OCI-M1 (cell line): ENCODE measurements at places on chromosomes 7 and 10.
A peak's percentile ranks its signal among the peaks of the same experiment; 100 is the strongest.

DNA sequence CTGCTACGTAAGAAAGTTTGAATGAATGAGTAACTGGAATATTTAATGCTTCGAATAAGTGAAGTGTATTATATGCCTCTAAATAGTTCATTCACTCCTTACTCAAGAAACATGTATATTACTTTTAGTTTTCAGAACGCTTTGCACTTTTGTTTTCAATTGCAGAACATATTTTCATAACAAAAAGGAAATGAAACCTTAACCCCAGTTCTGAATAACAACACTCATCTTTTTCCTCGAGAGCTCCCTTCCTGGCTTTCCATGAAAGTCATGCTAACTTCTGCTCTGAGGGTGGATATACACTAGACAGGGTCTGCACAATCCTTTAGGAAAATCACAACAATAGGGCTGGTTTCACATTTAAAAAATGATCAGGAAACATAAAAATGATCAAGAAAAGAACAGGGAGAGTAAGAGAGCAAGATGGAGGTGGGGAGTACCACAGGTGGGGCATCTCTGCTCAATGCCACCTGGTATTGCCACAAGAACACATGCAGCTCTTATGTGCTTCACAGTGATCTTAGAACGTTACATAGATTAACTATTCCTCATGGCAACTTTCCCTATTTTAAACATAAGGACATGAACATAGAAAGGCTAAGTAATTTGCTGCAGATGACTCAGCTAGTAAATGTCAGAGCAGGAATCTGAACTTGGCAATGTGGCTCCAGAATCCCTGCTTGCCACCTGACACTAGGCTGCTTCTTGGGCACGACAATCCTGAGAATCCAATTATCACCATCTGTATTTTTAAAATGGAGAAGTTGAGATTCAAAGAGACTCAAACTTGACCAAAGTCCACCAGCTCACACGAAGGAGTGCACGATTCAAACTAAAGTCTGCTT, 219.5 kb upstream of the AOAH start:
- no peak for DNase-seq

DNA sequence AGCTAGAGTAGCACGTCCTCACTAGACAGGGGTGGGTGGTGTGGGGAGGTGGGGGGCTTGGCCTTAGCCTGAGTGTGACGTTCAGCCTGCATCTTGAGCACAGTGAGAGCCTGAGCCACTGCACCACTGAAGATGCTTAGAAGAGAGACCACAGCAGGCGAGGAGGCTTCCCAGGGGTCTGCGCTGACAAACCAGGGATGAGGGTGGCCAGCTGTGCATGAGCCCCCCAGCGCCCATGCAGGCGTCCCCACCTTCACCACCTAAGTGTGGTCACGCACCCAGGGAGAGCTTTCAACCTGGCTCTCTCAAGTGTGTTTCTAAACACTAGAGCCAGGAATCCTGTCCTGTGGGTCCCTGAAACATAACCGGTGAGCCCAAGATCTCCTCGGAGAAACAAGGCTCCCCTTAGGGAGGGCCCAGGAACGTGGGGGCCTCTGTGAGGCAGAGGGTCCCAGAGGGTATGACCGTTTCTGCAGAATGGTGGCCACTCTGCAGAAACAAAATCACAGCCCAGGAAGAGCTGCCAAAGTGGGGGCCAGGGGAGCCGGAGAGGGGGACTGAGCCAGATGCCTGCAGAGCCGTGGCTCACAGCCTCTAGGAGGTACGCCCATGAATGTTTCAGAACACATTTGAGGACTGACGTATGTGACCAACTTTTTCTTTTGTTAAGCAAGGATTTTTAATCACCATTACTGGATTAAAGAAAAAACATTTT, 85.2 kb upstream of the INSIG1 start:
- DNase-seq: no peak

GRCh38 chr7:89549768-89550167, 604.5 kb upstream of the STEAP1 start:
- no peak for DNase-seq

GRCh38 chr7:117993377-117994003, 120.2 kb upstream of the CTTNBP2 start:
- DNase-seq: peak; percentile 84

- DNase-seq: no peak
Measured at GRCh38 chr7:28036696-28037095, 143.9 kb downstream of the JAZF1 start.

DNA sequence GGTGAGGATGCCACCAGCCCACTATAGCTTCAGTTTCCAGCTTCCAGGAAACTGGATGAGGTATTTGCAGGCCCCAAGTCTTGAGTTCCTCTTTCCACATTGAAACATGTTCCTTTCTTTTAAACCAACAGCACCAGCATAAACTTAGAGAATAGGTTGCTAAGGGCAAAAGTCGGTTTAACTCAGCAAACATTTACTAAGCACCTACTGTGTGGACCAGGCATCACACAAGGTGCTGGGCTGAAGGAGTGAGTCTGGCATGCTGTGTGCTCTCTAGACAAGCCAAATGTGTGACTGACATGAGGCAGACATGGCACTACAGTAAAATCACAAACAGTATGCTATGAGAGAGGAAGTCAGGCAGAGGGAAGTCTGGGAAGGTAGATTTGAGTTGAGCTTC, 11.0 kb upstream of the RASSF4 start:
- peak; percentile 53 for DNase-seq

DNA sequence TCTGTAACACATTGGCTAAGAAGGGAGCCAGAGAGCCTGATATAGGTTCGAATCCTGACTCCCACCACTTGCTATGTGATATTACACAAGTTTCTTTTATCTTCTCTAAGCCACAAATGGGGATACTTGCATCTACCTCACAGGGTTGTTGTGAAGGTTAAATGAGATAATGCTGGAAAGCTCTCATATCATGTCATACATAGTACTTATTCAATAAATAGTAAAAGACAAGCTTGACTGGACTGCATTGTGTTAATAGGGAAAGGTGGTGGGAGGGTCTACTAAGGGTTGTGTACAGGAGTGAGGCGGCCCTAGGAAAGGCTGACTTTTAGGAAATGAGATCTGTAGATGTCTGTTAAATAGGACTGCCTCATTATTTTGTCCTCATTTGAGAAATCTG, 35.8 kb upstream of the DNMBP start:
- DNase-seq: no peak

GRCh38 chr10:4483811-4484210, 342.2 kb upstream of the AKR1E2 start:
- DNase-seq: no peak

DNA sequence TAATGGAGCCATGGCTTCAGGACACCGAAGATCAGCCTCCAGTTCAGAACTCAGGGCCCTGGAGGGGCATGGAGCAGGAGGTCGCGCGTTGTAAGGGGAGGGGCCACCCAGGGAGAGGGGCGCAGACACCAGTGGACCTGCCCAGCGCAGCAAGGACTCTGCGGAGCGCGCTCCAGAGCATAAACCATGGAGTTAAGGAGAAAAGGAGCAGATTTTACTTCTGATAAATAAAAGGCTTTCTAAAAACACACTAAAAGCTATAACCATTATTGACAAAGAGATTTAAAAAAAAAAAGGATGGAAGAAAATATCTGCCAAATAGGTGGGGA, 10.5 kb downstream of the CALY start:
- DNase-seq: no peak

DNA sequence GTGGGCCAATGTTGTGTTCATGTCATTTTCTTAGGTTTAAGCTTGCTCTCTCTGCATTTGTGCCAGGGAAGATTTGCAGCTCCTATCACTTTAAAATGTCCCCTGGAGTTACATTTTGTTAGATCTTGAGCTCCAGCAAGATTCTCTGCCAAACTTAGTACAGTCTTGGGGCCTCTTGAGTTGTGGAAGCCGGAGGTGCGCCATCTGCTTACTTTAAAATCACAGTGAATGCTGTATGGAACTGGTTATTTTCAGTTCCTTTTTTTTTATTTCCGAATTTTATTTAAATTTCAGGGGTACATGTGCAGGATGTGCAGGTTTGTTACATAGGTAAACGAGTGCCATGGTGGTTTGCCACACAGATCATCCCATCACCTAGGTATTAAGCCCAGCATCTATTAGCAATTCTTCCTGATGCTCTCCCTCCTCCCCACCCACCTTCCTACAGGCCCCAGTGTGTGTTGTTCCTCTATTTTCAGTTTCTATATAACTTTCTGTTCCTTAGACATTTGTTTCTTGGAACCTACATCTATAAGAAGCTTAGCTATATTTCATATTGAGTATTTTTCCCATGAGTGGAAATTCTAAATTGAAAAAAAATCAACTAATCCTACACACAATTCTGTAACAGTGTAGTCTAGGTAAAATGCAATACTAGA, 114.4 kb upstream of the CREB5 start:
- DNase-seq: no peak

DNA sequence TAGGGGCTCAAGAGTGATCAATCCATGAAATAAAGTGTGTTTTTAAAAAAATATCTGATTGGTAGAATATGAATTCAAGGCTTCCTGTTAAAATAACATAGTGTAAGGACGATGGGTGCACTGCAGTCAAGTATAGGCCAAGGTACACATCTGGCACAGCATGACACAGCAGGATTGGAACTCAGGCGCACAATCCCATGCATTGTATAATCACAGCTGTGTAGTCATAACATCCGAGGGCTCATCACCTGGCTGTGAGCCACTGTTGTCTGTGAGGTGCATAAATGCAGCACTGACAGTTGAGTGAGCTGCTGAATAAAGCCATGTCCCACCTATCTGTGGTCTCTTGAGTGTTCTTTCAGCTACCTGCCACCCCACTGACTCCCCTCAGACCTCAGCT, 142.3 kb upstream of the HPS1 start:
- DNase-seq: no peak

DNA sequence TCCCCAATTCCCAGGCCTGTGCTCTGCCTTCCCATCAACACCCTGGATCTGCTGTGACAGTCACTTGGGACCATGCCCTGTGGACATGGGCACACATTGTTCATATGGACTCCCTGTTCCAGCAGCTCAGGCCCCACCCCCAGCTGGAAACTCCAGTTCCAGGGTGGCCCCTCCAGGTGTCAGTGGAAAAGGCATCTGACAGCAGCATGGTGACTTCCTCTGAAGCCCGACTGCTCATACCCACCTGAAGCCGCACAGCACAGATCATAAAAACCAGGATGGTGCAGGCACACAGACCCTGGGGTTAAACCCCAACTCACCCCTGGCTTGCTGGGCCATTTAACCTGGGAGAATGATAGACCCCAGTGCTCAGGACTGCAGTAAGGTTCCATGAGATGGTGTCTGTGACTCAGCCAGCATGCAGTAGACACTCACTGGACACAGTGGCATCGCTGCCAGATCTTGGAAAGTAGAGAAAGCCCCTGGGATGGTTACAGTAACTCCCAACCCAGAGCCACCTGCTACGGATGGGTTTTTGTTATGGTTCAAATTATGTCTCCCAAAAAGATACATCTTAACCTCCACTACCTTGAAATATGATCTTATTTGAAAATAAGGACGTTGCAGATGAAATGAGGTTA, 72.6 kb upstream of the NANOS1 start:
- no peak for DNase-seq

DNA sequence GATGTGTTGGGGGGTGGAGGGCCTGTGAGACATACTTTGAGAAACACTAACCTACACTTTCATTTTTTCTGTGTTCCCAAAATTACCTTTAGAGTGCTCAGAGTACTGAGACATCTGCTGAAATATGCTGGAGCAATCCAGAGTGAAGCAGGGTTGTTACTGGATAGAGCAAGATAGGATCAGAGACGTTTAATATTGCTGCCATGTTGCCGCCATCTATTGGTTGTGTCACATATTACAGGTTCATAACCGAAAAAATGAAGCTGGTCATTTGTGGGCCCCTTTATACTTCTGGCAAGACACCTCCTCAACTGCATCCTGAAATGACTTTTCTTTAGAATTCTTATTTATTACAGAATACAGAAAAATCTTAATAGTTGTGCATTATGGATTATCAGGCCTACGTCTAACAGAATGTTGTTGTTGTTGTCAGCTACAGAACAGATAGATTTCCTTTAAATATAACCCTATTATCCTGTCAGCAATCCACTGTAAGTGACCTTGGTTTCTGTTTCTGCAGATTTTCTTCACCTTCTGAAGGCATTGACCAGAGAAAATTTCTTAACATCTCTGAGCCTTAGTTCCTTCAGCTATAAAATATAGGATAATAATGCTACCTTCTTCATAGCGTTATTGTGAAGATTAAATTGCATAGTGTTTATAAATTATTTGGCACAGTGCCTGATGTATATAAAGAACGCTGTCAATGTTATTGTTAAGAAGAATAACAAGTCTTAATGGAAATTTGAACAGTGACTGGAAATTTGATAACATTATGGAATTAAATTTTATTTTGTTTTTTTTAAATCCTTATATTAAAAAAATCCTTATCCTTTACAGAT, 16.2 kb upstream of the DLD start:
- DNase-seq: peak; percentile 81

GRCh38 chr7:48427671-48428070, 256.4 kb downstream of the ABCA13 start:
- no peak for DNase-seq

GRCh38 chr7:155577509-155577905, 31.1 kb upstream of the CNPY1 start:
- no peak for DNase-seq

- DNase-seq: no peak
Measured at GRCh38 chr10:62694537-62695126, 109.9 kb upstream of the ADO start.

- peak; percentile 34 for DNase-seq
Measured at GRCh38 chr7:46776790-46777189, 805.1 kb downstream of the TNS3 start.

- DNase-seq: peak; percentile 67
Measured at GRCh38 chr7:11343818-11344413, 370.2 kb downstream of the PHF14 start.

- peak; percentile 52 for DNase-seq
Measured at GRCh38 chr7:50832744-50833143, 50.0 kb upstream of the GRB10 start.

- DNase-seq: no peak
Measured at GRCh38 chr7:45703911-45704682, 129.9 kb downstream of the ADCY1 start.

DNA sequence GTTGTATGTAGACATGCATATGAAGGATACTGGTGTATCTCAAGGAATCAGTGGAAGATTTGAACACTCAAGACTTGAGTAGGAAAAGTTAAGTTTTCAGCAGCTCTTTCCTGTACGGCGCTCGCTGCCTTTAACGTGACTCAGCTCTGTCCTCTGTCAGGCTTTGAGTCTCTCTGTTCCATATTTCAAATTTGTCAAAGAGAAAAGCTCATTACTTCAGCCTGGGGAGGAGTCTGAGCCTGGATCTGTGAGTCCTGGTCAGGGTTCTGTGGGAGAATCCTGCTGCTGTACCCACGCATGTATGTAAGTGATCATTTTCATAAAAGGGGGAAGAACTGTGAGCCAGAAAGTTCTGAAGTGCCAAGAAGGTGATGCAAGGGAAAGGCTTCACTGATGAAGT, 13.8 kb upstream of the MPP7 start:
- DNase-seq: no peak

DNA sequence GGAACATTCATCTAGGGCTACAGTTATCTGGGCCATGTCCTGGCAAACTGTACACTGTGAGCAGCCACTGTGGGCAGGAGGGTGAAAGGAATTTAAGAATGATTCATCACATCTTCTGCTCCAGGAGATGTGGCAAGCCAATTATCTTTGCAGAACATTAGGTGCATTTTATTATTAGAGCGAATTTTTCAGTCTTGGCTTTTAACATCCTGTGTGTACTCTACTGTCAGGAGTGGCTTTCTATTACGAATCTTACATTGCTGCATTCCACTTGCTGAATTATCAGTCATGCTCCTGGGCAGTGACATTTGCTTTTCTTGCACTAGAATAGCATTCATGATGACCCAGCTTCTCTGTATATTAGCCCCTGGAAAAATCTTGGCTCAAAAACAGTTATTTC, 109.2 kb upstream of the TARP start:
- no peak for DNase-seq

- DNase-seq: no peak
Measured at GRCh38 chr10:90175161-90175681, 473.8 kb downstream of the KIF20B start.
